ENCODE measurements at places on chromosomes 3 and 15.

GRCh38 chr3:184395320-184395660, 15.4 kb downstream of the CHRD start:
- no peak for DNase-seq

DNA sequence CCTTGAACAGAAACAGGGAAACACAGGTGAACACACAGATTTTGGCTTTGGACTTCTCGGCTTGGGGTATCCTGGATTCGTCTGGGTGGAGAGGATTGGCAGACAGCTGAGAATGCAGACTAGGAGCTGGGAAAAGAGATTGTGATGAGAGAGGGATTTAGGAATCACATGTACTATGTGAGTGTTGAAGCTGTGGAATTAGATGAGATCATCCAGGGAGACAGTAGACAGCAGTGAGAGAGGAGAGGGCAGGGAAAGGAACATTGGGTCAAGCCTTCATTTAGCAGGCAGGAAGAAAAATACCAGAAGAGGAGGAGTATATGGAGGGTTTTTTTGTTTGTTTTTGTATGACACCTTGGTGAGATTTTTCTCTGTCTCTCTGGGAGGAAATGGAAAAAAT, 262.1 kb upstream of the TBL1XR1 start:
- no peak for DNase-seq

DNA sequence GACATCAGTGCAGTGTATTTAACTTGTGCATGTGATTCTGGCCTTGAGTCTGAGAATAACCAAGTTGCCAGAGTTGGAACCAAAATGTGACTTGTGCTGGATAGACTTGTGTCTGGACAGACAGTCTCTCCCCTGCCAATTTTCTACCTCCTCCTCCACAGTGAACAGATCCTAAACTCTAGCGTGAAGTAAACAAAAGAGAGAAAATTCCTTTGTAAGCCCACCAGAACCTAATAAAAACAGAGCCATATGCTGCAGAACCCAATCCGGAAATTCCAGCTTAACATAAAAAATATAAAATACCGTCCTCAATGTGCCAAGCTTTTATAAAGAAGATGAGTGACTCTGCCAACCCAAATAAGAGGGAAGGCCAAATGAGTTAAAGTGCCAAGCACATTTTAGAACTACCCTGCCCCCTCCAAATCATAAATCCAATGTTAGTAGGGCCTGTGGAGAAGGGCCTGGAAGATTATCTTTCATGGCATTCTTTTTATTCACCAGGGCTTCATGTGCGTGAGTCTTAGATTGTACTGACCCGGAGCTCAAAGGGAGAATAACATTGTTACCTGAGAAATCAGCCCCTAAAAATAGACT, 344.6 kb upstream of the PROK2 start:
- DNase-seq, result no peak

DNA sequence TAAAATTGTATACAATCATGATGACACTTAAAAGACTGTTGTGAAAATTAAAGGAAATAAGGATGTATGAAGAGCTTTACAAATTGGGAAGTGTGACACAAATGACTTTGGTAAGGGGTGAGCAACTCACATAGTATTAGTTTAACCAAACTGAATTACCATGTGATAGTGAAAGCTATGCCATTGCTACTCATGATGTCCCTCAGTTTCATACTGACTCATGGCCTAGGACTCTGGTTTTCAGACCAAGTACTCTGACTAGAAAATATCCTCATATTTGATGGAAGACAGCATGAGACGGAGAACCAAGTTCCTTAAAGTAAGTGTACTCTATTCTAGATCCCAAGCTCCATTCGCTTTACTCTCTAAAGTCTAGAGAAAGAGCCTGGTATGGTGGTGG, 203.2 kb upstream of the ICE2 start:
- DNase-seq, result no peak

DNA sequence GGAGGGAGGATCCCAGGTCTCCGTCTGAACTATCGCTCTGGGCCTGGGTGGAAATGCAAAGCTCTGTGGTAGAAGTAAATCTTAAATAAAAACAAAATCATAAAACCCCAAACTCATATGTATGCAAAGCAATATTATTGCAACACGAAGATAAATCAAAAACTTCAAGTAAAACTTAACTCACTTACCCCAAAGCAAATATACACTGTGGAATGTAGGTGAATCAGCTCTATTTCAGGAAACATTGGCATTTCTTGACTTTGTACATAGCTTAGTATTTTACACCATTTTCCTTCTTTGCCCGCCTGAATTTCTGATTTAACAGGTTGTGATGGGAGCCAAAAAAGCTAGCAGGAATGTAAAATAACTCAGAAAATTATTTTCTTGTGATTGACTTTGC, 126.2 kb downstream of the TPRG1 start:
- no peak for DNase-seq

DNA sequence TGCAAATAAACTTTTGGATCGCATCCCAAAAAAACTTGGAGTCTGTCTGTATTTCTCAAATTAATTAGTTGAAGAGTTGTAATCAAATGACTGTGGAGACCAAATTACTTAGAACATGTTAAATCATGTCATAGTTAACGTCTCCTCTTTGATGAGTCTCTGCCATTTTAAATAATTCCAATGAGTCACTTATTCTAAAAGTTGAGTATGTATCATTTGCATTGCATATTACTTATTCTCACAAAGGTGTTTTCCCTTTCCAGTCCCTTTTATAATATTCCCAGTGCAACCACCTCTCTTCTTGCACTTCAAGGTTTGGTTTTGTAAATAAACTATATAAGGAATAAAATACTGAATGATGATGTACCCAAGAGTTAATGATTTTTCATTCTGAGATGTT, 36.0 kb upstream of the MBNL1 start:
- no peak for DNase-seq

DNA sequence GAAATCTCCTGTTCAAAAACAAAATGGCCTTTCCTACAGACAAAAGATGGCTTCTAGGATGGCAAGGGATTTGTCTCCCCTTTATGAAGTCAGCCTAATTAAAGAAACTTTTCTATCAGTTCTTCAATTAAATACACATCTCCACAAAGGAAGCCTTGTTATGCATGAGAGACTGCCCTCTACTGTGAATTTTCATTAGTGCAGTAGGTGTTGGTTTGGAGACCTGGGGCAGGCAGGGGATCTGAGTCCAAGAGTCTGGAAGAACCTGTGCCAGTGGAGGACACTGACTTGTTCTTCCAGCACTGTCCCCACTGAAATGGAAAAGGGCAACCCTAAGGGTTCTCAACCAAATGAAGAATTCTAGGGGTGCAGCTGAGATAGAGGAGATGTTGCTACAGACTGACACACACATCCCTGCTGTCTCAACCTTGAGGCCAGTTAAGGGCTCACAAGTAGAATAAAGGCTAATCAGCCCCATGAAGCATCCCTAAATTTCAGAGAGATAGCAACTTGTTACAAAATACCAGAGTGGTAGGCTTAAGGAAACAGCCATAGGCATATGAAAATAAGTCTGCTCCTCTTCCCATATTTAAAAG, 174.0 kb upstream of the PRICKLE2 start:
- DNase-seq, result no peak

- peak; percentile 73 for DNase-seq
These were observed 42.2 kb upstream of the B3GNT5 start for GRCh38 chr3:183210862-183211341.

- no peak for DNase-seq
These were observed 70.1 kb downstream of the CCK start for GRCh38 chr3:42195879-42196330.

GRCh38 chr3:52110502-52110901, 43.7 kb downstream of the POC1A start:
- no peak for DNase-seq

DNA sequence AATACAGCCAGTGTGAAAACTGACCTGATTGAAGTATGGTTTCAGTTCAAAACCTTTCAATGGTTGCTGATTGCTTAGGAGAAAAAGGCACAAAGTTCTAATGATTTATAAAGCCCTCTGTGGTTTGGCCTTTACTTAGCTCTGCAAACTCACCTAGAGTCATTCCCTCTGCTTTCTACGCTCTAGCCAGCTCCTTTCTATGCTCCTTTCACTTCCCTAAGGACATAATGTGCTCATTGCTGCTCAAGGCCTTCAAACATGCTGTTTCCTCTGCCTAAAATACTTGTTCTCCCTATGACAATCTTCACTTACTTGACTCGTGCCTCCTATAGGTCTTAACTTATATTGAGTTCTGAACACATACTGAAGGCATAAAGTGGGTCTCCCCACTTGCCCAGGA, 19.0 kb downstream of the RPL39L start:
- no peak for DNase-seq

DNA sequence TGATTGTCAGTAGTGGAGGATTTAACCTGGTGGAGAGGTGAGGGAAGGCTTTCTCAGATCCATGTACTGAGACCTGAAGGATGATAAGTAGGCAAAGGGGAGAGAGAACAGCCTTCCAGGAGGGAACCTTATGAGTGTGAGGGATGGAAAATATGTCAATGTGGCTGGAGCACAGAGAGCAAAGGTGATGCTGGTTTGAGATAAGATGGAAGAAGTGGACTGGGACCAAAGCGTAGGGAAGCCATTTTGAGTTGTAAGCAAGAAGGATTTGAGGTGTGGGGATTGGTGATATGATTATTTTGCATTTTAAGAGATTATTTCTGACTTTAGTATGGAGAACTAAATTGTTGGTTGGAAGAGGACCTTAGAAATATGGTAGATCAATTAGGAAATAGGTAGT, 3.9 kb downstream of the FBXO45 start:
- DNase-seq, result no peak

DNA sequence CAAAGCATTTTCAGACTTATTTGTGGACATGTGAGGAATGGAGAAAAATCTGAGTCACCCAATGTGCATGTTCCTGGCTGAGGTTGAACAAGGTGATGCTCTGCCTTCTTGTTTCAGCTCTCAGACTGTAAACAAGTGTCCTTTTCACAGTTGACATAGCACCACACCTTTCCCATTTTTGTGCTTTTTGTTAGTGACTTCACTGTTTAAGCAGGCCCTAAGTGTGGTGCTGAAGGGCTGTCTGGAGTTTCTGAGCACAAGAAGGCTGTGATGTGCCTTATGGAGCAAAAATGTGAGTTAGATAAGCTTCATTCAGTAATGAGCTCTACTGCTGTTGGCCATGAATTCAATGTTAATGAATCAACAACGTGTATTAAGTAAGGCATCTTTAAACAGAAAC, 20.4 kb downstream of the ABI3BP start:
- no peak for DNase-seq

- DNase-seq, result no peak
These were observed 54.7 kb upstream of the SMAD6 start for GRCh38 chr15:66647358-66647757.

- no peak for DNase-seq
These were observed 7.6 kb upstream of the TCF12 start for GRCh38 chr15:56910801-56911200.
